AG20443 (cell line): ENCODE measurements at places on chromosomes 11 and 22.
A peak's percentile ranks its signal among the peaks of the same experiment; 100 is the strongest.

- DNase-seq, result peak; percentile 28
Measured at GRCh38 chr11:47979378-47980087, 826 bp upstream of the PTPRJ start.

DNA sequence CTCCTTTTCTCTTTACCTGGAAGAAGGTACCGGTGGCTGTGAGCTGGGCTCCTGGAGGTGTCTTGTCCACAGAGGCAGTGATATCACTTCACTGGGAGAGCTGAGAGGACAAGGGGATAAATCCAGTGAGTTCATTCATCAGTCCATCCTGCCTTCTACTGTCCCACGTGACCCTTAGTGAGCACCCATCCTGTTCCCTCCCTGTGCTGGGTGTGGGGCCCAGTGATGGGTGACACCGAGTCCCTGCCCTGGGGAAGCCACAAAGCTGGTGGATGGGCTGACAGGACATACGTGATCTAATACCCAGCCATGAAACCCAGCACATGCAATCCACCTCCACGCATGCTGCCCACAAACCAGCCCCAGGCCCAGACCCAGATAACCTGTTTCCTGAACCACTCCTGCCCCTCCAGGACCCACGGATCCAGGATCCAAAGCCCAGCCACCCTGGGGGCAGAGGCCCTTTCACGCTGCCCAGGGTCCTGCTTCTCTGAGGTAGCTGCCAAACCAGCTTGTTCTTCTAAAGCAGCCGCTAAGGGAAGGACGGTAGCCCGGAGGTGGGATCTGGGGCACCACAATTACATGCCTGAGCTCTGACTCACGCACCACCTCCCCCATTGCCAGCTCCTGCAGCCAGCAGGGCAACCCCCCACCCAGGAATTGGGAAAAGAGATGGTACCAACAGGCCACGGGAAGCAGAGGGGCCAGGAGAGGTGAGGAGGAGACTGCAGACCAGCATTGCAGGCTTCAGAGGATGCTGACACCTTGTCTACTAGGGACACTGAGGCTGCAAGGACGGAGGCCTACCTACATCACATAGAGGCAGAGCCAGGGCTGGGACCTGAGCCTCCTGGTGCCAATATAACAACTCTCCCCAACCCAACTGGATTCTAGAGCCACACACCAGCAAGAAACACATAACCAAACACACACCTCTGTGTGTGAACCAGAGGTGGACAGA is 35.2 kb downstream of the GDPD5 start:
- DNase-seq, result no peak

- no peak for DNase-seq
Measured at GRCh38 chr11:47020793-47021526, 84.4 kb downstream of the CSTPP1 start.

DNA sequence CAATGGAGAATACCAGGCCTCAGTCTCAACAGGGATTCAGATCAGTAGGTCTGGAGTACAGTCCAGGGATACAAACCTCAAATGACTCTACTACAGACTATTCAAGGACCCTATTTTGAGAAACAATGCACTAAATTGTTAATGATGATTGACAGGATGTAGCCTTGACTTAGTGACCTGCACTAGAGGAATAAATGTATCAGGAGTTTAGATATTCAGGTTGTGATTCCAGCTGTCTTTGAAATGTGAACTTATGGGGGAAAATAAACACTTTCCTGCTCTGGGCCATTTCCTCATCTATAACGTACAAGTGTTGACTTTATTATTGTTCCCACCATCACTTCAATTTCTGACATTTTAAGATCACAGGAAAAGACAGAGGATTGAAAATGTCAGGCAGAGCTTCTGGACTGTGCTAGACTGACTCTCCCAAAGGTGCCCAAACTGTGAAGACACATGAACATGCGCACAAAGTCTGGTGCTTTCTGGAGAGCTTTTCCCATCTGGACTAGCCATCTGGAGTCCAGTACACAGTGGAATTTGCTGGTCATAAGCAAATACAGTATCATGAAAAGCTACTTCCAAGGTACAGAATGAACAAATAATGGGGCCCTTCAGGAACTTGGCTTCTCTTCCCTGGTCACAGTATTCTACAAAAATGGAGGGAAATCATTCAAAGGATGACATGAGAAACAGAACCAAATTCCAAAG is 110.4 kb downstream of the USP35 start:
- DNase-seq, result no peak
